ENCODE measurements at places on chromosomes 4 and X.

DNA sequence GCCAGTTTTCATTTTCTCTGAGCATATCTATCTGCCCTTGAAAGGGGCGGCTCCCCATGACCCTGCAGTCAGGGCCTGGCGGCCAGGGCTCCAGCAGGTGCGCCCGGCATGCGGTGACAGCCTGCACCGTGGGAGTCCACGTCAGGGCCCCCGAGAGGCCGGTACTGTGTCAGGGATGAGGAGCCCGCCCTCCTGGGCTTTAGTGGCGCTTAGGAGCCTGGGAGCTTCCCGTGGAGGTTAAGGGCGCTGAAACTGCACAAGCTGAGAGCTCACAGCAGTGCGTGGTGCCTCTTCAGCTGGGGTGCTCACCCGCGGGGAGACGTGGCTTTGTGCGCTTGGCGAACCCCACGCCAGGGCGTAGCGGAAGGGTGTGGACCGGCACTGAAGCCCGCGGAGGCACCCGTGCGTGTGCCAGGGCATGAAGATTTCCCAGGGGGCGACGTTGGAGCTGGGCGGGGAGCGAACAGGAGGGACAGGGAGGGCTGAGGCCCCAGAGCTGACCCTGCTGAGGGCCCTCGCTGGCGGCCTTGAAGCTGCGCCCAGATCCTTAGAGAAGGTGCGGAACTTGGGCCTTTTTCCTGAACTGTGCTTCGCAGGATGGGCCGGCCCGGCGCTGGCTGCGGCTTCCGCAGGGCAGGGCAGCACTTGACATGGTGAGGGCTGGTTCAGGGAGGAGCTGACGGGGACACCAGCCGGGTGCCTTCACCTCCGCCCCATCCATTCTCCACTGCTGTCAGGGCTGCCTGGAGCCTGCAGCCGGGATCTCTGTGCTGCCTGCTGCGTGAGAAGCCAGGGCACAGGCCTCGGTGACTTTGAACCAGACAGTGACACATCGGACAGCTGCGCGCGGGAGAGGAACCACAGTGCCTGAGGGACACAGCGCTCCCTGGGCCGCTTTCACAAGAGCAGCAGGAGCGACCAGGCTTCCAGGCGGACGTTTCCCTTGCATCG lies 32.9 kb downstream of the HTT-AS start:
- DNase-seq: peak; percentile 37

DNA sequence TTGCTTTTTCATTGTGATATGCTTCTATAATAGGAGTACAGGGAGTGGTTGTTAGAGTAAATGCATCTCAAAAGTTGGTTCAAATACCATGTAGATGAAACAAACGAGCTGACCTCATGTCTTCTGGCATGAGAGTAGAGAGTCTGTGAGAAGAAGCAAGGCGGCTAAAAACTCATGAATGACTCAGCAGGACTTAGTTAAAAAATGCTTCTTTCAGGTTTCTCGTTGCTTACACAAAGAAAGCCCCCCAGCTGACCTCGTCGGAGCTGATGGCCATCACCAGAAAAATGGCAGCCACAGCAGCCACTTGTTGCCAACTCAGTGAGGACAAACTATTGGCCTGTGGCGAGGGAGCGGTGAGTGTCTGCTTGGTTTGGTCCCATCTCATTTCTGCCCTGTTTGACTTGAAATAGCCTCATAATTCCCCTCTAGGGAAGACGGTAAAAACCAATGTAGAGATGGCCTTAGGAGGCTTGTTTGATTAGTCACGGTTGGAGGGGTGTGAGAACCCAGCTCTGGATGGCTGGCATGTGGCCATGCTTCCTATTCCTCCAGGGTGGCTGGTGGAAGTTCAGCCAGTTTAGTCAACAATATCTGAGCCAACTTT lies 14.5 kb downstream of the AFP start:
- peak; percentile 55 for DNase-seq

- DNase-seq: no peak
Measured at GRCh38 chr4:23805450-23805851, 84.4 kb downstream of the PPARGC1A start.

GRCh38 chrX:68084765-68085164 lies 348.5 kb downstream of the OPHN1 start:
- no peak for DNase-seq

DNA sequence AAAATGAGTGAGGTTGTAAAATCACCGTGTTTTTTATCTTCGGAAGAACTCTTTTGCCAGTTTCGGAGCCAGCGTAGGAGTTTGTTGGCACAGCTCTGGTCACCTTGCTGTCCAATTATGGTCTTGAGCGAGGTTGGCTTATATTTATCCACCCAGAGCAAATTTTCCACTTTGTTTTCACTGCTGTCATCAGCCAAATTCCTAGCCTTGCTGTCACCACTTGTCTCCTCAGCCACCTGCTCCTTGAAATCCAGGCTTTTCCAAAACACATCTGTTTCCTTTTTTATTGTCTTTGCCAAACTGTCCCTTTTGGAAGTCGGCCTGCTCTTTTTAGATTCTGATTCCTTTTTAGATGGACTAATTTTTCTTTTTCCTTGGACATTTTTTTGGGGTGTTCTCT lies 57.6 kb downstream of the RFC1 start:
- no peak for DNase-seq

DNA sequence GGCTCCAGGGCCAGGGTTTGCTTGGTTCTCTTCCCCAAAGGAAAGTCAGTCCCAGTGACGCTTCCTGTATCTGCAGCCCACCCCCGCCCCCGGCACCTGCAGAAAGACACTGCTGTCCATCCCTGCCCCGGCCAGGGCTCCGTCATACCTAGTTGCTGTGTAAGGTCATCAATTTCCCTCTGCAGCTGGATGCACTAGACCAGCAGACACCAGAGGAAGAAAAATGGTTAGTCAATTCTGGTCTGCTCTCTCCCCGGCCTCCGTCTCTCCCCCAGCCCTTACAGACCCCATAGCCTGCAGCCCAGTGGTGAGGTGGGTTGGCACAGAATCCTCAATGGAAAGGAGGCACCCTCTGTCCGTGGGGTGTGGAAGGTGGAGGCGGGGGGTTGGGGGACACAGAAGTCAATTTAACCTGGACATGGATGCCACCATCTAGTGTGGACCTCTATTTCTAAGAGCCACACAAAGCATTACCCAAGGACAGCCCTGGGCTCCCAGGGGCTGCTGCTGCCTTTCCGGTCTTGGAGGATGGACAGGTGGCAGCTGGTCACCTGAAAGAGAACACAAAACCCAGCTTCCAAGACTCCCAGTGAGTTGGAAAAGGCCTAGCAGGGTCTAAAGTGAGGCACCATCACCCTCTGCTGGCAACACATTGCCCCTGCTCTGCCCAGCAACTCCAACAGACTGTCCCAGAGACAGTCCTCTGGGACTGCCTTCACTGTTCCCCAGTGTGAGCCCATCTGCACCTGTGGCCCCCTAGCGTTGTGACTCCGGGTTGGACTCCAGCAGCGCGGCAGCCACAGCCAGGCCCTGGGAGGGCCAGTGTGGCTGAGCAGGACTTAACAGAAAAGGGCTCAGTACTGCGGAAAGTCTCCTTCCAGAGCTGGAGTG lies 40.2 kb upstream of the NHSL2 start:
- DNase-seq: no peak

- DNase-seq: no peak
Measured at GRCh38 chrX:45807572-45808425, 607.1 kb upstream of the DIPK2B start.

DNA sequence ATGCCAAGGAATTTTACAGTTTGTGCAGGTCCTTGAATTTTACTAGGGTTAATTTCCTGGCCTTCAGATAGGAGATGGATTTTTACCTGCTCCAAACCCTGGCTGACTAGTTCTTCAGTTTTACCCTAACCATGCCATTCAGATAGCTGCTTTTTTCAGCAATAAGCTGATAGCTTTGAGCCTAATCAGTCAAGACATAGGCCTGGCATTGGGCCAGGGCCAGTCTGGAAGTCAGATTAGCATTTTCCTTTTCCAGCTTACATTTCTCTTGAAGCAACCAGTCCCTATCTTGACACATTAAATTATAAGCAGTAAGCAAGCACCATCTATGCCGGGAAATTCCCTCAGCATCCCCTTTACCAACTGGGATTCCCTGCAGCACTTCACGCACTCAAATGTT lies 177.1 kb downstream of the ADGRA3 start:
- no peak for DNase-seq

Data from NCI-H187 (cell line).